Activated CD4-positive, alpha-beta T cell treated with anti-CD3 and anti-CD28 coated beads, Interleukin-2, amount 50 U/mL, for 24 hours (primary cell): ENCODE measurements at places on chromosomes 7 and 10.

DNA sequence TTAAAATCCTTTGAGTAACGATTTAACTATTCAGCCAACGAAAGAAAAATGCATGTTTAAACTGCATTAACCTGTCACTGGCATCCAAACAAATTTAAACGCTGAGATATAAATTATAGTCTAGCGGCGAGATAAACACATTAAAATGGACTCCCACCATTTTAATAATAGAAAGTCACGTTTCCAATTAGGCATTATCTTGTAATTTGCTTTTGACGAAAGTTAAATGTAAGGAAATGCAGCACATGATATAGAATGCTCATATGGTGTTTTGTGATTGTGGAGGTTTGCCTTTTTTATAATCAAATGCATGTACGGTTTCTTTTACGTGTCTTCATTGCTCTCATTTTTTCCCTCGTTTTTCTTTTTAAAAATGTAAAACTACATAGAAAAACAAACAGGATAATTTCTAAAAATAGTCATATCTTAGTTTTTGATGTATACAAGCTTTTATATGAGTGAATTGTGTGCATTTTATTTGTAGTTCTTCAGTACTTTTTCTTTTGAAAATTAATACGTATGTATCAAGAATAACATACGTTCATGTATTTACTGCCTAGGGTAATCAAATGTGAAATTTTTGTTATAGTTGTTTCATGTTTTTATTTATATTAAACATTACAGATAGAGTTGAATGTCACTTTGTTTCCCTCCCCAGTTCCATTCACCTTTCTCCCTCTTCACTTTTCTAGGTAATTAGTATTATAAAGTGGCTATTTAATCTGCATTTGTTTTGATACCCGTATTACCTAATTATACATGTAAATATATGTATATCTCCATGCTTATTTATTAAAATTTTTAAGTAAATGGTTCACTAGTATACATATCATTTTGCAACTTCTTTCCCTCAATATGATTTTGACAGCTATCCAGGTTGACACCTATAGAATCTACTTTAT, 1.1 kb upstream of the KLF14 start:
- no peak for DNase-seq

DNA sequence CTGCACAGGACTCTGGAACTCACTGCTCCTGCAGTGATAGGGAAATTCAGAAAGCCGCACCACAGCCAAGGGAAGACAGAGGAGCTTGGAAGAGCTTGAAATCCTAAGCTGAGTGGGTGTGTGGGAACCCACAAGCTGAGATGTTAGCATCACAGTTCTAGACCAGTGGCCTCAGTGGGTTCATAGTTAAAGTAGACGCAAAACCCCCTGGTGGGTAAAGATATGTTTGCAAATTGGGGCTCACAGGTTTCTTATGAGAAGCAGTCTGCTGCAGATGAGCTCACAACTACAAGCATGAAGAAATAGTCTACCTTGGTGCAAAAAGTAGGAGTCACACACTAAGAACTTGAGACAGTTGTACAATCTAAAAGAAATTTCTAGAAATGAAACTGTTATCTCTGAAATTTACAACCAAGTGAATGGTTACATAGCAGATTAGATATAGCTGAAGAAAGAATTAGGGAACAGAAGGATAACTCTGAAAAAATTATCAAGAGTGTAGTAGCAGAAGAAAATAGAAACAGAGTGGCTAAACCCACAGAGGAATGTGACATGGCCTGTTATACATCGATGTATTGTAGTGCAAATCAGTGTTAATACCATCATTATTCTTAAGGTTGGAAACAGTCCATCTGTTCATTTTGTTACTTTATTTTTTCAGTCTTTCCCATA, 77.2 kb downstream of the DYNC2I1 start:
- no peak for DNase-seq

DNA sequence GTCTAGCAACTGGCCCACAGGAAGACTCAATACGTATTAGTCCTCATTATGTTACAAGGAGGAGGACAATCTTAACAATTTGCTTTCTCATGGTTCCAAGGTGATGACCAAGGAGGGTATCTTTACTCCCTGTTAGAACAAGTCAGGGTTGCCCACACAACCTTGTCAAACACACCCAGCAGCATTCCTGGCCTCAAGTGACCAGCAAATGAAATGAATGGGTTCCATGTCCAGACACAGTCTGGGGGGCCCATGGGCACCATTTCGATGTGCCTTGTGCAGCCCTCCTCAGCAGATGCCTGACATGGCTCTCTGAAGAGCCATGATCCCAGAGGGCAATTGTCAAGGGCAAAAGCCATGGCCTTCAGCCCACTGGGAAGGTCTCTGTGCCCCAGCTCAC, 40.8 kb downstream of the ANXA8 start:
- DNase-seq: no peak

DNA sequence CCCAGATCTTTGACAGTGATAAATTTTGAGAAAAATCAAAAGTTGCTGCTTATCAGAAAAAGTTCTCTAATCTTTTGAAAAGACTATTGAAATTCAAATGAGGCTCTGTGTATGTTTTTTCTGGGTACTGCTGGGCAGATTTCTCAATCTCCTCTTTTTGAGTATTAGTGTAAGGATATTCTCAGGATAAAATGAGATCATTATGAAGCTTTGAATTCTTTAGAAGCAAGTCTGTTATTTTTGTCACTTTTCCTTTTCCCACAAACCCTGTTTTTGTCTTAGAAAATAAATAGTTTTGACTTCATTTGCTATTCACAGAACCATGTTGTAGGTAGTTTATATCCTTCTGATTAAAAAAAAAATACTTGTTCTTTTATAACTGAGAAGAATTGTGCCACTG, 7.9 kb downstream of the STAM start:
- DNase-seq: no peak

DNA sequence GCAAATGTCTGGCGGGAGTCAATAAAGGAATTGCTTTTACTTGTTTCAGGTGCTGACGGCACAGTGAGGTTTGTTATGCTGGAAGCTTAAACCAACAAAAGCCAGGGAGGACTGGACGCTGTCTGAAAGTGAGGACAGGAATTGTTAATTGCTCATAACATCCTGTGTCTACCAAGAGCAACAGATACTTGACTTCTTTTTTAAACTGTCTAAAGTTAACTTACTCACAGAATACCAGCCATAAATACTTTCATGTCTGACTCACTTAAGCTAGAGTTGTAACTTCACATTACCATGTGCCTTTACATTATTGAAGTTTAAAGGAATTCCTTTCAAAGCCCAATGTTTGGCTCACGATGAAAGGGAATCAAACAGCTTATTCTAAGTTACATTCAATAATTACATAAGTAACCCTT, 252.7 kb upstream of the SHH start:
- no peak for DNase-seq

DNA sequence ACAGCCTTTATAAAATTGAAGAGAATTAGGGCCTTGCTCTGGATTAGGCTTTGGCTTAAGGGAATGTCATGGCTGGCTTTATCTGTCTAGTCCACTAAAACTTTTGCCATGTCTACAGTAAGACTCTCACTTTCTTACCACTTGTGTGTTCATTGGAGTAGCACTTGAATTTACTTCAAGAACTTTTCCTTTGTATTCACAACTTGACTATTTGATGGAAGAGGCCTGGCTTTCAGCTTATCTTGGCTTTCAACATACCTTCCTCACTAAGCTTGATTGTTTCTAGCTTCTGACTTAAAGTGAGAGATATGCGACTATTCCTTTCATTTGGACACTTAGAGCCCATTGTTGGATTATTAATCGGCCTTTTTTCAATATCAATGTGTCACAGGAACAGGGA, 96.1 kb downstream of the TPST1 start:
- no peak for DNase-seq

GRCh38 chr7:124643311-124643811, 122.2 kb downstream of the GPR37 start:
- no peak for DNase-seq

- DNase-seq: no peak
These were observed 122.2 kb upstream of the AMPH start for GRCh38 chr7:38753347-38753746.

DNA sequence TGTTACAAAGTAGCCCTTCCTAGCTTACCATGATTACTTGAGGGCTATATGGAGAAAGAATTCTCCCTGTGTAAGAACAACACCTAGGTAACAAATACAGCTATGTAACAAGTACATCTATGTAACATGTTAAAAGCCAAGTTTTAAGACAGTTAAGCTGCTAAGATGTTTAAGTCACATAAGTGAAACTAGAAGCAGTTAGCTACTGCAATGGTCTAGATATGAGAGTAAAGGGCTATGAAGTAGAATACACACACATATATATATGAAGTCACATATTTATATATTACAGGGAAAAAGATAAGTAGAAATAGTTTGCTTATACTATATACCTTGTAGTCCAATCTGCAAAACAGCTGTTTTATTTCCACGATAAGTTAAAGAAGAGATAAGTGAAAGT, 14.4 kb downstream of the POT1 start:
- no peak for DNase-seq
